ENCODE measurements at places on chromosomes 11 and 22.

DNA sequence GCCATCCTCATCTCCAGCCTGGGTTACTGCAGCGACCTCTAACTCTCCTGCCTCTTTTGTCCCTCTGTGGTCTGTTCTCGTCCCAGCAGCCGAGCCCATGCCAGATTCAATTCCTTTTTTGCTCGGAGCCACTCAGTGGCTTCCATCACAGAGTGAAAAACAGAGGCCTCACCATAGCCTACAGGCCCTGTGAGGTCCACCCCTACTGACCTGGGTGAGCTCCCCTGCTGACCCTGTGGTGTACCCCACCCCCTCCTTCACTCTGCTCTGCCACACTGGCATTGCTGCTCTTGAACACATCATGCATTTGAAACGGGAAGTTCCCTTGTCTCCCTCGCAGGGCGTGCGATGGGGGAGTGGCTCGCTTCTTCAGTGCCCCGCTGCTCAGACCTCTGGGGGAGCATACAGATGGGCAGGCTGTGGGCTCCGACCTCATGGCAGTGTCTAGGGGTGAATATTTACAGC, 2.1 kb downstream of the AIP start:
- DNase-seq, result no peak

DNA sequence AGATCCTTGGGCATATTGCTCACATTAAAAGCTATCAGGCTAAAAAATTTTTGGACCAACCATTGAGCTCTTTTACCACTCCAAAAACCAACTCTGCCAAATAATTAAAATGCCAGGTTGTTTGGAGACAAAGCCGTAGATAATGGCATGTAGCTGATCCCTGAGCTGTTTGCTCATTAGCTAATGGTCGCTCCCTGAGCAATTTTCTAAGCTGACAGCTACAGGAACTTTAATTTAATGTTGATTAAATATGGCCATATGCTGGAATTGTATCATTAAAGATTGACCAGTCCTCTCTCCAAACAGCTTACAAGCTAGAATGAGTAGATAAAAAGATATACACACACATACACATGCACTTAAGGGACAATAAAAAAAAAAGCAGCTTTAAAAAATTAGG, 216.2 kb upstream of the ARHGAP20 start:
- DNase-seq, result no peak

DNA sequence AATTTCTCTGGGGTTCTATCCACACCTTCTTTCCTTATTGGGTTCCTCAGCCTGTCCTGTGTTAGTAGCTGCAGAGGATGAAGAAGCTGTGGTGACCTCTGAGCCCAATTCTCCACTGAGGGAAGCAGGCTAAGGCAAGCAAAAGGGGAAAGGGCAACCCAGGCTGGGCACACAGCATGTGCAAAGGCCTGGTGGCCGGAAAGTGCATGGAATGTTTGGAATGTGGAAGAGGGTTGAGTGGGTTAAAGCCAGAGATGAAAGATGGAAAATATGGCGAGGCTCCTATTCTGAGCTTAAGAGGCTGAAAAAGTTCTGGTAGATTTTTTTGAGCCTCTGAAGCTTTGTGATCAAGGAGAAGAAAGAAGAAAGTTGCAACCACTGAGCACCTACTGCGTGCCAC, 247.1 kb downstream of the MIAT start:
- DNase-seq, result no peak

- DNase-seq, result no peak
Measured at GRCh38 chr11:58574881-58575280, 775 bp downstream of the LPXN start.

- DNase-seq, result no peak
Measured at GRCh38 chr11:87712802-87713202, 462.4 kb downstream of the RAB38 start.

- DNase-seq, result no peak
Measured at GRCh38 chr11:62449451-62449851, 30.6 kb downstream of the SCGB1A1 start.

GRCh38 chr22:42693055-42693762, 27.5 kb downstream of the A4GALT start:
- DNase-seq, result no peak

- no peak for DNase-seq
Measured at GRCh38 chr11:116061322-116061721, 557.1 kb upstream of the CADM1 start.

GRCh38 chr11:3823303-3823702, 14.9 kb downstream of the PGAP2 start:
- no peak for DNase-seq

- no peak for DNase-seq
Measured at GRCh38 chr11:12051287-12051662, 42.8 kb upstream of the DKK3 start.

- DNase-seq, result no peak
Measured at GRCh38 chr22:40023341-40023841, 28.6 kb downstream of the FAM83F start.

GRCh38 chr22:48125416-48125815, 1363.0 kb downstream of the TBC1D22A start:
- no peak for DNase-seq

DNA sequence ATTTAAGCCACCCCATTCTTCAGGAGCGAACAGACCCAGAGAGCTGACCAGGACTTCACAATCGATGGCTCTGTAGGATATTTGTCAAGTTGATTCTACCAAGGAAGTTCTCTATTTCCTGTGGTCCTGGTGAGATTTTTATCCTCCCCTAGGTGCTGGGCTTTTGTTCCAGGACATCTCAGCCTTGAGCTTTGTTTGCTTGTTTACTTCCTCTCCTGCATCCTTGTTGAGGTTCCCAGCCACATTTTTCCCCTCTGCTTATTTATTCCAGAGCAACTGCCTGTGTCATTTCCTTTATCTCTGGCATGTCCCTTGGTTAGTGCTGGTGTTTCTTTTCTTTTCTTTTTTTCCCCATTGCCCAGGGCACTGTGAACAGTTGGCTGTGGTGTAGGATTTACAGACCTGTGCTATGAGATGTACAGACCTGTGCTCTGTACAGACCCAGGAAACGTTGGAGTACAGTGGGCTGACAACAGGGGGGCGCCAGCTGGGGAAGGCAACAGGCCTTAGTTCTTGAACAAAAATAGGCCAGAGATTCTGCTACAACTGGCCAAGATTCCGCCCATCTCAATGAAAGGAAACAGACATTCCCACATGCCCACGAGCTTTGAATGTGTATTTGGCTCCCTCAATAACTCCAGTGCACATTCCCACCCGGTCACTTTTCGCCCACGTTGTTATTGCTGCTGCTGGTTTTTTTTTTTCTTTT, 235.9 kb upstream of the DDI1 start:
- DNase-seq, result no peak

GRCh38 chr11:79025622-79026021, 415.2 kb downstream of the TENM4 start:
- no peak for DNase-seq

GRCh38 chr11:96393753-96394348, 4.0 kb downstream of the JRKL start:
- peak; percentile 14 for DNase-seq

DNA sequence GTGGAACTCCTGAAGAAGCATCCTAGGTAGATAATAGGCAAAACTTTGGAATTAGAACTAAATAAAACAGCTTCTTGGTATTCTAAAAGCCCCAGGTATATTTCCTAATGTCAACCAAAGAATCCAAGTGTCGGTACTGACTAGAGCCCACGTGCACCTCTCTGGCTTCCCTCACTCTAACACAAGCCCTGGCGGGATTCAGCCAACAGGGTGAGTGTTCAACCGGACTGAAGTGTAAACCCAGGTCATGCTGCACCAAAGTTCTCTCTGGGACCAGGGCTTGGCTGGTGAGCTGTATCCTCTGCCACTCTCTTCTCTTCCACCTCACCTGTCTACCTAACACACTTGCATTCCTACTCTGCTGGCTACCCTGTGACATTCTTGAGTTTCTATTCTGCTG, 40.1 kb downstream of the USP28 start:
- no peak for DNase-seq

- peak; percentile 76 for DNase-seq
Measured at GRCh38 chr11:132874638-132875037, 657.7 kb downstream of the OPCML start.

- DNase-seq, result no peak
Measured at GRCh38 chr11:2929531-2929949, 320 bp upstream of the PHLDA2 start.

DNA sequence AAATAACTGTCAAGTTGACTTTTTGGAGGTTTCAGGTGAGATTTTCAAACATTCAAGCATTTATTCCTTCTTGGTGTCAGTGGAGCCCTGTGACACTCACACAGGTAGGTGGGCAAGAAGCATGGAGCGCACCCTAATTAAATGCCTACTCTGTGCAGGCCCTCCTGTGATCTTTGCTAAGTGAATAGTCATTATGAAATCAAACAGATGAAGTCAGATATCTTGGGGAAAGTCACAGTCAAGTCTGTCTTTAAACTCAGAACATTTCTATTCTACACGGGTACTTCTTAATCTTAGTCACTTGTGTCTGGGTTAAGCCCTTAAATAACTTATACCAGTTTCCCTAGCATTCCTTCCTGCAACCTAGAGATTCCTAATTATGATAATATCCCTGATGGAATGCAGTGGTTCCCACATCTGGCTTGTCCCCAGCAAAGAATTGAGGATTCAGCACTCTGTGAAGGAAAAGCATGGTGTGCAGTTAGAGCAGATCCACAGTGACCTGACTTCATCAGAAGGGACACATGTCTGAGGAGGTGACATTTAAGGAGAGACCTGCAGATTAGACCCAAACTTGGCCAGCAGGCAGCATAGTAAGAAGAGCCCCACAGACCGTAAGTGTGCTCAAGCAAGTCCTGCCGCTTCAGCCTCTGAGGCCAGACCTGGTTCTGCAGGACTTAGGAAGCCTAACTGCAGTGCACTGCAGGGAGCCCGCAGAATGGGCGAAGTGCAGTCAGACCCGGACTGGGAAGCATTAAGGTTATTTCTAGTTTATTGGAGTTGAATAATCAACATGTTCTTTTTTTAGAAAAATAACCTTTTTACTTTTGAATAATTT, 85.3 kb upstream of the GAL start:
- DNase-seq, result no peak

- DNase-seq, result no peak
Measured at GRCh38 chr11:1226226-1226985, 3.5 kb downstream of the MUC5B start.

All from non-pigmented ciliary epithelial cell (primary cell).